ENCODE measurements at places on chromosomes 2 and 18. TPM values are rescaled to one million over a fixed set of nuclear protein-coding genes. Genes with fewer than 3 reads are reported as not detected.

CD8B2 gene
- 32.6 TPM for polyA plus RNA-seq

MGAT4A gene
- 310 TPM for polyA plus RNA-seq

EVX2 gene
- polyA plus RNA-seq: not detected

KCNE4 gene
- polyA plus RNA-seq: not detected

ABHD1 gene
- polyA plus RNA-seq: 1.7 TPM

ERFE gene
- not detected for polyA plus RNA-seq

UGT1A5 gene
- polyA plus RNA-seq: not detected

FOXI3 gene
- not detected for polyA plus RNA-seq

CFAP65 gene
- not detected for polyA plus RNA-seq

THSD7B gene
- polyA plus RNA-seq: not detected

MC5R gene
- not detected for polyA plus RNA-seq

POMC gene
- polyA plus RNA-seq: 15.2 TPM

OSGEPL1 gene
- 17.0 TPM for polyA plus RNA-seq

UGT1A7 gene
- polyA plus RNA-seq: not detected

ADGRF3 gene
- 0.13 TPM for polyA plus RNA-seq

MAPRE2 gene
- 89.7 TPM for polyA plus RNA-seq

GAL3ST2 gene
- not detected for polyA plus RNA-seq

IL36A gene
- polyA plus RNA-seq: 0.25 TPM

ASB3 gene
- 16.4 TPM for polyA plus RNA-seq

FN1 gene
- 0.42 TPM for polyA plus RNA-seq

MC4R gene
- polyA plus RNA-seq: not detected

TMEM182 gene
- 3.2 TPM for polyA plus RNA-seq

SCN2A gene
- not detected for polyA plus RNA-seq

TUBA3D gene
- not detected for polyA plus RNA-seq

EFR3B gene
- not detected for polyA plus RNA-seq

VSNL1 gene
- not detected for polyA plus RNA-seq

FAM228A gene
- not detected for polyA plus RNA-seq

ATAD2B gene
- polyA plus RNA-seq: 7.5 TPM

ALKAL2 gene
- polyA plus RNA-seq: 0.24 TPM

LHCGR gene
- polyA plus RNA-seq: not detected

COL6A3 gene
- polyA plus RNA-seq: 2.0 TPM

SERPINB10 gene
- not detected for polyA plus RNA-seq

GAREM1 gene
- 0.36 TPM for polyA plus RNA-seq

FSIP2 gene
- not detected for polyA plus RNA-seq

GKN2 gene
- polyA plus RNA-seq: not detected

CCDC142 gene
- polyA plus RNA-seq: 7.8 TPM

TNFAIP6 gene
- not detected for polyA plus RNA-seq

TMEM163 gene
- not detected for polyA plus RNA-seq

RBM44 gene
- polyA plus RNA-seq: 0.80 TPM

IL18R1 gene
- polyA plus RNA-seq: 1.4 TPM

CMPK2 gene
- polyA plus RNA-seq: 7.3 TPM

SAG gene
- polyA plus RNA-seq: not detected

GRB14 gene
- polyA plus RNA-seq: not detected

CRIM1 gene
- polyA plus RNA-seq: 0.38 TPM

MORN2 gene
- polyA plus RNA-seq: 10.7 TPM
